Skin of body (tissue), 3 donors: ENCODE measurements at places on chromosomes 7 and 10. TPM values are rescaled to one million over a fixed set of nuclear protein-coding genes. Genes with fewer than 3 reads are reported as not detected.

- DNase-seq = no peak
Observed at GRCh38 chr7:102897856-102898531, 14.8 kb upstream of the LRRC17 start.

Gene TMEM213
- not detected for total RNA-seq

GRCh38 chr10:13390604-13391522, 42.8 kb upstream of the SEPHS1 start:
- peak; percentile 17 for DNase-seq

DNA sequence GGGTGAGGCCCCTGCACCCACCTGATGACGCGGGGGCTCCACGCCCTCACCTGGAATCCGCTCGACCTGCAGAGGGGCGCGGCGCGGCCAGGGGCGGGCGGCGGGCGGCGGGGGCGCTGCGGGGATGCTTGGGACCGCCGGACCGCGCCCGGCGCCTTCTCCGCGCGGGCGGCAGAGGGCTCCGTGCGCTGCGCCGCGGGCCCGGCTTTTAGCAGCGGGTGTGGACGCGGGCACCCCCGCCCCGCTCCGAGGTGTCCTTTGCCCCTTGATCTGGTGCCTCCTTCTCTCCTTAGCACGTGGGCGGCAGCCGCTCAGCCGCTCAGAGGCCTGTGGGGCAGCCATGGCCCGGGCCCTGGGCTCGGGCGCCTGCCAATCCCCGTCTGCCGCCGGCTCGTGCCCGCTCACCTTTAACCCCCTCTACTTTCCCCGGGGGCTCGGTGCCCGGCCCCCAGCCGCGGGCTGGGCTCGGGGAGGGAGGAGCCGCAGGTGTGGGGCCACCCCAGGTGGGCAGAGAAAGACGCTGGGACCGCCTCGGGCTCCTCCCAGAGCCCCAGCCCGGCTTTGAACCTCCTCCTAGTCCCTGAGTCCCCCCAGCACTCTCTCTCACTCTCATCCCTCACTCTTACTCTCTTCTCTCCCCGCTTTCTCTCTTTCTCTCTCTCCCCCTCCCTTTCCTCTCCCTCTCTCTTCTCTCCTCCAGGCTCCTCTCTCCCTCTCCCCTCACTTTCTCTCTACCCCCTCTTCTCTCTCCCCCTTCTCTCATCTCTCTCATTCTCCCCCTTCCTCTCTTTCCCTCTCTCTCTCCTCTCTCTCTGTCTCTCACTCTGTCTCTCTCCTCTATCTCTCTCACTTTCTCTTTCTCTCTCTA, 19.7 kb upstream of the VPS37D start:
- no peak for DNase-seq

DNA sequence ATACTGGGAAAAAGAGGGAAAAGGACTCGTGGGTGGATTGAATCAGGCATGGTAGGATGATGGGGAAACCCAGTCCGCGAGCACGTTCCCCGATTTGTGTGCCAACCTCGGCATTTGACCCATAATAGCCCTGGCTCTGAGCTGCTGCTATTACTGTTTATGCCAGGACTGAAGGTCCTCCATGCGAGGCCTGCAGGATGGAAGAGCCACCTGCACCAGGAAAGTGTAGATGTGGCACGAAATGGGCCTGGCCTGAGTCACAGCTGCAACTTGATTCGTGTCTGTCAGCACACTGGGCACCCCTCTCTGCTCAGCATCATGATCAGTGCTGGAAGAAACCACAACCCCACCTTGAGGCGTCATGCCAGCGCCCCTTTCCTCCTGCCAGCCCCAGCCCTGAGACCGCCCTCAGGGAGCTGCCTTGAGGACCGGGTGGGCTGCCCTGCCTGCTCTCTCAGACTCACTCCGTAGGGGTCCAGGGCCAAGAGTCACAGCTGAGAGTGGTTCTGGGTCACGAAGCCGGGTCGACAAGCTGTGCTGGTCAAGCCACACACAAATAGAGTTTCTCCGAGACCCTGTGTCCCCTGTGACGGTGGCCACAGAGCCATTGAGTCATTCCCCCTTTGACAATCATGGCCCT, 74.4 kb downstream of the CHST15 start:
- DNase-seq = no peak

- no peak for DNase-seq
Observed at GRCh38 chr10:14758994-14759664, 15.6 kb downstream of the FAM107B start.

Gene ZCWPW1
- 4.7 TPM for total RNA-seq

- DNase-seq = no peak
Observed at GRCh38 chr7:50754684-50755083, 28.0 kb downstream of the GRB10 start.

Gene CPN1
- not detected for total RNA-seq

- peak; percentile 47 for DNase-seq
Observed at GRCh38 chr7:105011141-105011830, 2.7 kb upstream of the KMT2E start.

DNA sequence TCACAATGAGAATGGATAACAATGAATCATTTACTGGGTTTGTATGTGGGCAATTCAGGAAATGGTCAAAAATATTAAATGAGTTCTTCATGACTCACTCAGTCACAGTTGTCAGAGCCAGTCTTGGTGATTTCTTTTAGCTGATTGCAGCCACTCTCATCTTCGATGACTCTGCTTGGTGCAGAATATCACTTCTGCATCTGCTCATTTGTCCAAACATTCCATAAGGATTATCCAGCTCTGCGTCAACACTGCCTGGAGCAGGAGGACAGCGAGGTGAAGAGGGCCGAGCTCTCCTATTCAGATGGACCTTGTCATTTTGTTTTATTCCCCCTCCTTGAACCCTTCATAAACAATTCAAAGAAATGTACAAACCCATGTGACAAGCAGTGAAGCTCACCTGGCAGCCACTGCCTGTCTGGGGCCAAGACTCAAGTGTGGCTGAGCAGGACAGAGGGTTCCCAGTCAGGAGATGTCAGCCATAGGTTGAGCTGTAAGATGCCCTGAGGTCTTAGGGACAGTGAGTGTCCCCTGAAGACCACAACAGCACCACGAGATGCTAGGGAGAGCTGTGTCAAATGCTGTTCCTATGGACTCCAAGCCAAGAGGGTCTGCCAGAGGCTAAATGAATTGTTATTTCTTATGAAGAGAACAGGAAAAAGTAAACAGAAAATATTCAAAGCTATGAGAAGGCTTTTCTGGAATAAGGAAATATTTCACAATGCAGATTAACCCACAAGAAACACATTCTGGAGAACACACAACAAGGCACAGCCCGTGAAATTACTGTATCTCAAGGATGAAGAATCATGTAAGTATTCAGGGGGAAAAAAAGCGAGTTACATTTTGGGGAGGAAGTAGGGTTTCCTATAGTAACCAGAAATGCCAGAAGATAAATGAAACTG, 33.1 kb upstream of the EGFR start:
- DNase-seq = no peak

- no peak for DNase-seq
Observed at GRCh38 chr7:132434041-132434440, 142.2 kb downstream of the PLXNA4 start.

DNA sequence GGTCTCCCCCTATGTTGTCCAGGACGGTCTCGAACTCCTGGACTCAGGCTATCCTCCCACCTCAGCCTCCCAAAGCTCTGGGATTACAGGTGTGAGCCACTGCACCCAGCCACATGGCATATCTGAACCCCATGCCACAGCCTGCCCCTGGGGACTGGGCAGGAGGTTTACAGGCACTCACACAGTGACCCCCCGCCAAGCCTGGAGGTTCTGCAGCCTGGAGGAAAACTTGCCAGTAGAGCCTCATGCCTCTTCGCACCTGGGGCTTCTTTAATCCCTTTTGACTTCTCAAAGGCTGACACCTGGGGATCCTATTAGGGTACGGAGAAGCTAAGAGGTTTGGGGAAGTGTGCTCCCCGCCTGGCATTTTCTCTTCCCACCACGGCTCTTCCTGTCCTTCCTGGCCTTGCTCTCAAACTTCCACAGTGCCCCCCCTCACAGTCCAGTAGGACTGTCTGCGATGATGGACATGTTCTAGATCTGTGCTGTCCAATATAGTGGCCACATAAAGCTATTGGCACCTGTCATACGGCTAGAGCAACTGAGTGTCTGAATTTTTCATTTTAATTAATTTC, 11.4 kb upstream of the KCP start:
- no peak for DNase-seq

- DNase-seq = no peak
Observed at GRCh38 chr10:79507440-79508167, 4.7 kb upstream of the EIF5AL1 start.

DNA sequence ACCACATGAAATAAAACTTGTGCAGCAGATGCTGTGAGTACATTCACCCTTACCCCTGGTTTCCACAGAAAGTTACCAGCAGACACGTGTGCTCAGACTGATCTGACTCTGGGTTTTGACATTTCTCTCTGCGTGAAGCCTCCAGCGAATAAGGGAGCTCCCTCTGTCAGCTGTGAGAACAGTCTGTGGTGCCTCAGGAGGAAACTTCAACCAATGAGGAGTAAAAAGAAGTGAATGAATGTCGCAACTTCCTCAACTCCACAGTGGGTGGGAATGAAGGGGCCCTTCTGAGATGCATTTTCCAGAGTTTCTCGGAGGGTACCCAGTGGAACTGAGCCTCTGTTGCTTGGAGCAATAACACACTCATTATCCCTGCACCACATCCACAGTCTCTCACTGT, 743.4 kb downstream of the TNS3 start:
- no peak for DNase-seq

Gene CNPY1
- 0.10 TPM for total RNA-seq

Gene ZNF488
- total RNA-seq = 0.10 TPM

GRCh38 chr7:79454361-79454960, 994 bp upstream of the MAGI2 start:
- DNase-seq = no peak

- no peak for DNase-seq
Observed at GRCh38 chr7:76358011-76358480, 745 bp downstream of the YWHAG start.

DNA sequence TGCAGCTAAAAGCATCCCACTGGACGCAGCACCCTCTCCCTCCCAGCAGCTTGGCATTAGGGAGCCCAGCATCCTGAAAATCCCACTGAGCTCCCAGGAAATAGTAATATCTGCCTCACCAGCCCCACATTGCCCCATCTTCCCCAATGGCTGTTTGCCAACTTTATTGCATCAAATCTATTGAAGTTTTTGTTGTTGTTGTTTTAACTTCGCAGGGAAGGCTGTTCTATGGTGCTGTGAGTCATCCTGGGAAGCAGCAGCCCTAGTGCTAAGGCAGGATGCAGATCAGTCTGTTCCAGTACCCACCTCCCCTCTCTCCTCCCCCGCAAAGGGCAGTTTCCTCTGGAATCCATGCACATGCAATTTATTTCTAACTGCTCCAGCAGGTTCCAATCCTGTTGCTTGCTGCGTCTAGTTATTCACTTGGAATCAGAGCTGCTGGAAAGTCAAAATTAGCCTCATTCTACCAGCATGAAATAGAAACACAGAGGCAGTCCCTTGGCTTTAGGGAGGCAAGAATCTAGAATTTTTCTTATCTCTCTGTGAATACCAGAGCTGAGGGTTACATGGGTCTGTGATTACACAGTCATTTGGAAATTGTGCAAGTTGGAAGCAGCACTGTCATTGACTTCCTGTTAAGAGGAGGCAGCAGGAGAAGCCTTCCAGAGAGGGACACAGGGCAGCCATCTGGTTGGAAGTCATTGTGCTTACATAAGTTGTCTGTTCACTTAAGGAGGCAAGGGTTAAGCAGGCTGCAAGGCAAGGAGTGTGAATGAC, 115.9 kb upstream of the CACUL1 start:
- peak; percentile 18 for DNase-seq

DNA sequence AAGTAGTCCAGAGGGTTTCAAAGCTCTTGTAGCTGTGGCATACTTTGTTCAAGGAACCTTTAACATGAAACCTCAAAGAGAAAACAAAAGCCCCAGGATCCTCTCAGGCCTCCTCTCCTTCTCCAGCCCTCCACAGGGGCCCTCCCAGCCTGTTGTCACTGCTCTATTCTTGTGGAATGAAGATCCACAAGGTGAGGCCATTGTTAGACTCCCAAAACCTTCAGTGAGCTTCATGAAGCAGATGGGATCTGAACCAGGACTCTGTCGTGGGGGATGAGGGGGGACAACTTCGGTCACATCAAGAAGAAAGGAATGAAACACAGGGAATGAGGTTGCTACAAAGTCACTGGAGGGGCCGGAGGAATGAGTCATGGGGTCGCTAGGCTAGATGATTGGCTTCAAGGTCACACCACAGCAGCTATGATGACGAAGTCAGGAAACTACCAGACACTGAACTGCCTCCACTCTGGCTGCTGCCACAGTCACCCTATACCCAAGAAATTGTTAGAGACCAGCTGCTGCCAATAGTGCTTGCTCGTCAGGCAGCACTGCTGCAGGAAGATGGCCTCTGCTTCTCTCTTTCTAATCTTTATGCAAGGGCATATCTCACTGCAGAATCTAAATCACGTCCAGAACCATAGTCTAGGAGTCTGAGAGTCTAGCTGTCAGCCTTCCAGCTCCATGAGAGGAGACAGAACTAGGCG, 208.8 kb downstream of the HIBADH start:
- no peak for DNase-seq

GRCh38 chr10:14244147-14244546, 86.6 kb downstream of the FRMD4A start:
- DNase-seq = no peak

GRCh38 chr10:17749890-17750289, 2.1 kb upstream of the TMEM236 start:
- no peak for DNase-seq

DNA sequence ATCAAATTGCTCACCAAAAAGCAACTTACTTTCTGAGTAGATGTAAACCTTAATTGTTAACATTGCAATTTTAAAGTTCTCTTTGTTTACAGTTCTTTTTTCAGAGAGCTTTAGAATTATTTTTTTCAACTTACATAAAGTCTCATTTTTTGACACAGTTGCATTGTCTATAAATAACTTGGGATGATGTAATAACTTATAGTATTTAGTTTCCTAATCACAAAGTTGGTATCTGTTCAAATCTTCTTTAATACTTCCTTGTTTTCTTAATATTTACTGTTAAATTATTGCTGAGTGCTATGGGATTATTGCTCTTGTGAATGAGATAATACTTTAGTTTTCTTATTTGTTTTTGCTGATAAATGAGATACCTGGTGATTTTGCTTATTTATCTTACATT, 18.9 kb upstream of the SUV39H2 start:
- DNase-seq = no peak

Gene RAMP3
- 3.5 TPM for total RNA-seq

- no peak for DNase-seq
Observed at GRCh38 chr7:123417580-123417979, 116.8 kb downstream of the IQUB start.

- no peak for DNase-seq
Observed at GRCh38 chr10:80356989-80357850, 639 bp downstream of the DYDC2 start.

GRCh38 chr7:141956084-141956483, 9.3 kb upstream of the CLEC5A start:
- no peak for DNase-seq

- DNase-seq = no peak
Observed at GRCh38 chr10:70130878-70131559, 1.6 kb downstream of the AIFM2 start.

Gene NRG3
- 0.39 TPM for total RNA-seq
